ENCODE measurements at places on chromosomes 5 and 9.

- DNase-seq: no peak
Observed at GRCh38 chr5:77176429-77176828, 34.1 kb upstream of the PDE8B start.

GRCh38 chr5:96195123-96195522, 233.5 kb upstream of the ELL2 start:
- DNase-seq: no peak

GRCh38 chr5:134524272-134524825, 1.1 kb upstream of the JADE2 start:
- peak; percentile 62 for DNase-seq

- peak; percentile 58 for DNase-seq
Observed at GRCh38 chr5:154771383-154771901, 16.3 kb downstream of the LARP1 start.

Data from neural progenitor cell (in vitro differentiated cells).